Mononuclear cell (primary cell): ENCODE measurements at places on chromosomes 12 and 14. TPM values are rescaled to one million over a fixed set of nuclear protein-coding genes. Genes with fewer than 3 reads are reported as not detected.

Gene ZCCHC8
- 52.9 TPM for total RNA-seq

Gene CACNA2D4
- total RNA-seq: 17.2 TPM

Gene ADAMTS20
- not detected for total RNA-seq

Gene BMAL2
- total RNA-seq: 1.6 TPM

Gene PLEKHH1
- not detected for total RNA-seq

Gene ANO2
- total RNA-seq: 0.31 TPM

Gene NPFF
- total RNA-seq: not detected

Gene OVCH1
- not detected for total RNA-seq

Gene TCL1B
- total RNA-seq: 0.21 TPM

Gene KERA
- total RNA-seq: not detected

Gene PTPRR
- total RNA-seq: not detected

Gene ASCL1
- 0.10 TPM for total RNA-seq

Gene SYNDIG1L
- total RNA-seq: not detected
